ENCODE measurements at places on chromosomes 4 and X.

GRCh38 chrX:9516635-9517034 is 51.8 kb downstream of the TBL1X start:
- DNase-seq, result no peak

- DNase-seq, result no peak
These were observed 49.0 kb downstream of the RWDD4 start for GRCh38 chr4:183610033-183610432.

- DNase-seq, result no peak
These were observed 1.1 kb downstream of the MSL3 start for GRCh38 chrX:11759172-11759460.

DNA sequence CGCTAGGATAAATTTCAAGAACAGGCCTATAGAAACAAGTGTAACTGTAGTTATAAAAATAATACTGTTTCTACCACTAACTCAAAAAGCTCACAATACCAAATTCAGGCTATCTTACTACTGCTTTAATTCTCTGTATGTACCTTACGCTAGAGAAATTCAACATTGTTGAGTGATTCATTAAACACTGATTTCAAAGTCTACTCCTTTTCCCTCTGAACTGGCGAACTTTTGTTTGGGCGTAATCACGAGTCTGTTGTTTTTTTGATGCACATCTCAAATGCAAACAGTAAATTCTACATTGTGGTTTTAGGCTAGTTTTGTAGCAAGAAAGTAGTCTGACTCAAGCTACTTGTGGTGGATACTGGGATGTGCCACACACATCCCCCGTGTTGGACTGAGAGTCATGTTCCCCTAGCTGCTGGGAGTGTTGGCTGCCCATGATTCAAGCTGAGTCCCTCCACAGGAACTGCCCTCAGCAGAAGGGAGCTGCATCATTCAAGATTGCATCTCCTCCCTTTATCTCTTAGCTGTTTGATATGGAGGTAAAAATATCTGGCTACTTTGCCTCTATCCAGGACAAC is 406.1 kb downstream of the RAPGEF2 start:
- no peak for DNase-seq

DNA sequence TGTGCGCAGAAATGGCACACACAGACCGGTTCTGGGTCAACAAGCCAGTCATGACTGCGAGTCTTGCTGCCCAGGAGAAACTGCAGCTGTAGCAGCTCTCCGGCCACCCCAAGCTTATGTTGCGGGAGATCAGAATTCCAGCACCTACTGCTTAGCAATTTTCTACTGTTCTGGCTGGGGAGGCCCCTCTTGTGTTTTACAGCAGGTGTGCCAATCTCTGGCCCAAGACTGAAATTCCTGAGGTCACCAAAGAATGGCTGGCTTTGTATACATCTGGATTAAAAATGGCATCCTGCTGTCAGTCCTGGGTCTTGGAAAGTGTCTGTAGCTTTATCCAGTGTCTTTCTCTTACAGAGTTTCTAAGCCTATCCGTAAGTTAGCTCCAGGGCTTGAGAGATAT is 68.9 kb upstream of the TRAM1L1 start:
- no peak for DNase-seq

DNA sequence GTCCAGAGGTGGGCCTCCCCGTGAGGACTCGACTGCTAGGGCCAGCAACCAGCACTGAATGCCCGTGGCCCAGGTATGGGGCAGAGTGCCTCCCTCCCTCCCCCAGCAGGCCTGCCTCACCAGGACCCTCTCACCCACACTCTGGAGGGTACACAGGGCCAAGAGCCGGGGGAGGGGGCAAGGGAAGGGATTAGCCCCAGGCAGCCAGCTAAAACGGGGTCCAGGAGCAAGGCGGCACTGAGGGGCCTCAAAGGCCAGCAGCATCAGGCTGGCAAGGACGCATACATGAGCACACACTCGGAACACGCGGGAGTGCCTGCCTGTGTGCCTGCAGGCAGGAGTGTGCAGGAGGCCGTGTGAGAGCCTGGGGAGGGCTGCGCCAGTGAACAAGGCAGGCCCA is 18.3 kb upstream of the DUSP9 start:
- no peak for DNase-seq

GRCh38 chrX:64427281-64427680 is 32.0 kb upstream of the MTMR8 start:
- no peak for DNase-seq

GRCh38 chr4:152500800-152501434 is 35.0 kb downstream of the FBXW7 start:
- no peak for DNase-seq

DNA sequence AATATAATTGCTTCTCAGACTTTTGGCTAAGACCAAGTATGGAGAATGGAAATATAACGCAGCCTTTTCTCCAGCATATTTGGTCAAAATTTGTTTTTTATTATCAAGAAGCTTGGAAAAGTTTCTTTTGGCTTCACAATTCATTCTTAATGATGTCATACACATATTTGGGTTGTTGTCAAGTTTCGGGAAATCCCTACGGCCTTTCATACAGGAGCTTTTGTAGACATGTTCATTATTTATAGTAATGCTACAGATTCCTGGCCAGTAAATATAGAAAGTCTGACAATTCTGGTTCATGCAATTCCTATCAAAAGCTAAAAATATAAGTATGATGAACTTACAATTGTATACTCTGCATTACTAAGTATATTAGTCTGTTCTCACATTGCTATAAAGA is 112.9 kb downstream of the IRF2 start:
- DNase-seq, result no peak

DNA sequence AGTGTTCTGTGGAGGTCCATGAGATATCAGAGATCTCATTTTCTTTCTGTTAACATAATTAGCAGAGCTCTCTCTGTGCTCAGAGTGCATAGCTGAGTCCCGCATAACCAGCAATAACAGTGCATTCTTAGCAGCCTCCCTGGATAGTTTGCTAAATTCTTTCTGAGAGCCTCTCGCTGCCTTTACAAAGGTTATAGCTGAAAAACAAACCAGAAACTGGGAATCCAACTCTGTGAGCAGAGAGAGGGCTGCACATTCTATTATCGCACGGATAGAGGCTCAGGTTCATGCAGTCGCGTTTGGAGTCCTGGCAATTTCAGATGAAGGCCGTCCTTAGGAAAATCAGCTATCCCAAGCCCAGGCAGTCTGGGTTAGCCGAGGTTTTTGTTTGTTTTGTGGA is 1.2 kb downstream of the ENPP6 start:
- DNase-seq, result no peak

DNA sequence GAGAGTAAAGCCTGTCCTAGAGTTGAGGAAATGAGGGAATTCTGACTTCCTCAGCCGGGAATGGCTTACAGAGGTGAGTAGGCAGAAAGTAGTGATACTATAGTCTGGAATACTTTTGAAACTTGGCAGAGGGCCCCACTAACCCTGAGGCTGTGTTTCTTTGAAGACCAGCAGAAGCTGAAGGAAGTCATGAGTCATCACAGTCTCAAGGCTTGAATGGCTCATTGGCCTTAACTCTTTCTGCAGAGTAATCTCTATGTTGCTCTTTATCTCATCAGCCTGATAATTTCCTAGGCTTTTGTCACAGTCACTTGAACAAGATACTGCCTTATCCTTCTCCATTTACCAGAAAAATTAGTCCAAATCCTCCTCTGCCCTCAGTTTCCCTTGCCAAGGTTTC is 80.8 kb downstream of the ANKRD50 start:
- DNase-seq, result no peak

Data from right forelimb (tissue), 1 donor.